CD4-positive, alpha-beta T cell treated with Interleukin-6 at 100 ng/mL for 8 hours (primary cell): ENCODE measurements at places on chromosomes 2 and 18.

DNA sequence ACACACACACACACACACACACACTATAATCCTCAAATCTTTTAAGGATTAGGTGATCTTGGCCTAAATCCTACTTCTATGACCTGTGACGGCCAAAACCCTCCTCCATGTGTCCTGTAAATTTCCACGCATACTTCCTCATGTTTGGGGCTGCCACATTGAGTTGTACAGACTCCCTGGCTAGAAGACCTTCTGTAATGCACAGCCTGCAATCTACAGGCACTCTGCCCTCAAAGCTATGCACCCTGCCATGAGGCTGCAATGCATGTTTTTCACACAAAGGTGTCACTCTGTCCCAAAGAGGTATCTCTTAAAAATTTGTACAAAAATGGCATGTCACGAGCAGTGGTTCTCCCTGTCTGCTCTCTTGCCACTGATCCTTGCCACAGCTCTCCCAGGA lies 26.4 kb upstream of the B4GALT6 start:
- DNase-seq = no peak

GRCh38 chr2:101267671-101268656 lies 15.3 kb downstream of the CNOT11 start:
- DNase-seq = no peak

- no peak for DNase-seq
Measured at GRCh38 chr2:146730882-146731281, 1113.9 kb upstream of the ACVR2A start.

DNA sequence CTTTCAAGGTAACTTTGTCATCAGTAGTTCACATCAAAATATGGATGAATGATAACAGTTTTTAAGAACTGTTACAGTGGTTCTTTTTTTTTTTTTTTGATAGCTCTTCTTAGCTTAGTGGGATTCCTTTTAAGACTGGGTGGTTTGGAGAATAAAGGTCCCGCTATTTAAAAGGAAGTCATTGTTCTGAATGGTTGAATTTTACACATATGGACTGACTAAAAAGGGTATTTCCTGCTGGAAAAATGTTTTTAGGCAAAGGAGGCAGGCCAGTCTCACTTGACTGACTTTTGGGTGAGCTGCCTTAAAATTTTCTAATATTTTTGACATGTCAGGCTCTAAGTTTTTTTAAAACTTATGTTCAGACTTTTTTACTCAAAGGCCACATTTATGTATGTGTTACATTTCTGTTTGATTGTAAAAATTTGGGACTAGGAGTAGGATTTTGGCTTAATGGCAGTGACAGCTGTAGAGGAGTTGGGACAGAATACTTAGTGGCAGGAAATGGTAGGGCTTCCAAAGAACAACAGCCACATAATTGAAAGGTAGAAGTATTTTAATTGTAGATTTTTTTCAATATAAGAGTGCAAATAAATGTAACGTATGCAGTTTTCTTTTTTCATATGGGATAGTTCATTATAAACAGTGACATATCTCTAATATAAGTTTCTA lies 13.7 kb downstream of the VAPA start:
- no peak for DNase-seq

- peak; percentile 47 for DNase-seq
Measured at GRCh38 chr2:26846334-26847306, 1.3 kb upstream of the DPYSL5 start.
